ENCODE measurements at places on chromosomes 1 and 21.

DNA sequence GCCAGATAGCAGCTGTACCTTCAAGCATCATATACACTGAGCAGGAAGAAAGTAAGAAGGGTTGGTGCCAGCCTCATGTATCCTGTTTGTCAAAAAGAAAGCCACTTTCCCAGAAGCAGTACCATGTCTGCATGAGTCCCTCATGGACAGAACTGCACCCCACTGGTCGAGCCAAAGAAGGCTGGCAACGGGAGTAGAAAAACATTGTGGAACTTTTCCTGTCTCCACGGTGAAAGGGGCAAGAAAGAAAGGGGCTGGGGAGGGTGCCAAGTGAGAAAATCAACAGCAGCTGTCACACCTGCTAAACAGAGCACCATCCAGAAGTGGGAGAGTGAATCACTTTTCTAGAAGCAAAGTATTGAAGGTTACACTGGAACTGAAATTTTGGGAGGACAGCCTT, 621.7 kb downstream of the LMO4 start:
- no peak for DNase-seq

DNA sequence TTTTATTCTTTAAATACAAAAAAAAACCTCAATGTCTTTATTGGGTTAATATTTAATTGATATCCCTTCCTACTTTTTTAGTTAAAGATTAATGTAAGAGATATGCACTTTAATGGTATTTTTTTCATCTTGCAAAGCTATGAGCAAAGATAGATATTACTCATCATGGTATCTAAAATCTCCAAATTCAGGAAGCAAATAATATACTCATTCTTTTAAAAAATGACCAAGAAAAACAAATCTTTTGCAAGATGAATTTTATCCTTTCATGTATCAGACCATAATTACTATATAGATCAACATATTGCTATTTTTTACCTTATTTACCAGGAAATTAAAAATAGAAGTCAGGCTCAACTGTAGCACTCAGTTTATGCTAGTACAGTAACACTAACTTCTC, 330.4 kb downstream of the KCNT2 start:
- no peak for DNase-seq

DNA sequence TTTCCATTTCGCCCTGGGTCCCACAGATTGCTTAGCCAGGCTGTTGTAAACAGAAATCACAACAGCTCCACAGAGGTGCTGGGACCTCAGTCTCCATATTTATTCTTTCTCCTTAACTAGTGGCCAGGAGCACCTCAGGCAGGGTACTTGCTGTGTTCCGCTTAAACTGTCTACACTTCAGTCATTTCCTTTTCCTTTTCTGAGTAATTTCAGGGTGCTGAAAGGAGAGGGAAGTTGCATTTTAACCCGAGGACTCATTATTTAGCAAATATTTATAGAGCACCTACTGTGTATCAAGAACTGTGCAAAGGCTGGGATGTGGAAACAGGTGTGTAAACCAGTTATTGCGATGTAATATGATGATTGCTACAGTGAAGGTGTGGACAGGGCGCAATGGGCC, 41.9 kb downstream of the ACP6 start:
- DNase-seq = no peak

GRCh38 chr1:24707687-24708086, 37.6 kb upstream of the CLIC4 start:
- no peak for DNase-seq

- DNase-seq = peak; percentile 39
Measured at GRCh38 chr1:210448297-210448892, 119.7 kb downstream of the HHAT start.

GRCh38 chr1:204171751-204172178, 5.6 kb upstream of the REN start:
- DNase-seq = no peak

- no peak for DNase-seq
Measured at GRCh38 chr21:35401476-35401875, 352.4 kb upstream of the RUNX1 start.

DNA sequence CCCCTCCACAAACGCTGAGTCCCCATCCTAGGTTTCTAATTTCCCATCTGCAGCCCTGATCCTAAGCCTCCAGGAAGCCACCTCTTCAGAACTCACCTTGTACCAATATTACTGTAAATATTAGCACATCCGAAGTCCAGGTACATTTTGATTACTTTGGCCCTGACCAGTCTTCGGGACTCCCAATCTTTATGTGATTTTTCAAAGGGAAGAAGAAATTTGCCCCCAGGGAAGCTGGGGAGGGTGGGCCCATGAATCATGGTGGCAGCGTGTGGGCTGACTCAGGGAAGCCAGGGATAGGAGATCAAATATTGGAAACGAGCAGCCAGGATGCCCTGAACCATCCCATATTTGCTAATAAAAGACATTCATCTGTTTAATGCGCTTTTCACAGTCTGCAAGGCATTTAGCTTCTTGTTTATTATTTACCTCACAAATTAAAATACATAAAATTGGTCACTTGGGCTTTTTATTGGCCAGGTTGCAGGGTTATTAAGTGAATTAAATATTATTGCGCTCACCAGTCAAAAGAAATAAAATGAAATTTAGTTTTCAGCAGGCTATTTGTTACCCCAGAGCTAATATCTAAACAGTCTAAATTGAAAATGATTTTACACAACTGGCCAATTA, 46.6 kb downstream of the KIAA0040 start:
- no peak for DNase-seq

DNA sequence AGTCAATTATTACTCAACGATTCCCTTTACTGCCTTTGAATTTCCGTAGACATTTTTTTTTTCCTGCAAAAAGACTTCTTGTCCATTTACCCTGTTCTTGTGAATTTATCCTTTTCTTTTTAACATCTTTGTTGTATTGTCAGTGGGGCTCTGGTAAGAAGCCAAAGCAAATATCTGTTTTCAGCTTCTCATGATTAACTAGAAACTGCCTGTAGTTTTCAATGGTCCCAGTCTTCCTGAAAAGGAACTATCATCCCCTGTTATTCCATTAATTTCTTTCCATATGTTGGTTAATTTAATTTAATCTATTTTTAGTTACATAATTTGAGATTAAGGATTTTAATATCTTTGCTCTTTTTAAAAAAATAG, 28.0 kb downstream of the SH3BGR start:
- no peak for DNase-seq

- DNase-seq = no peak
Measured at GRCh38 chr1:42321731-42322130, 13.3 kb downstream of the FOXJ3 start.

- no peak for DNase-seq
Measured at GRCh38 chr1:191582169-191582568, 576.1 kb upstream of the RGS18 start.

DNA sequence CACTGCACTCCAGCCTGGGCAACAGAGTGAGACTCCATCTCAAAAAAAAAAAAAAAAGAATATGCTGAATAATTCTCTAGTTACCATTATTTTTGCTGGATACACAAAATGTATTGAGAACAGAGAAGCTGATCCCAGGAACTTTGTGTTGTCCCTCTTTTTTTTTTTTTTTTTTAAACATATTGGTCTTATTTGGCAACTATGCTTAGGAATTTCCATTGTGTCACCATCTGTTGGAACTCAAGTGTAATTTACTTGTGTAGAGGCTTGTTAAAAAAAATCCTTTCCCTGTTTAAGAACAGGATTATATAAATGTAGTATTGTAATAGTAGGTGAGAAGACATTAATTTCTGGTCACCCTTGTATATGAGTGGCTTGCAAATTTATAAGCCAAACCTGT, 28.6 kb downstream of the CAMSAP2 start:
- DNase-seq = no peak

- DNase-seq = no peak
Measured at GRCh38 chr21:44413566-44414290, 41.6 kb upstream of the LRRC3 start.

DNA sequence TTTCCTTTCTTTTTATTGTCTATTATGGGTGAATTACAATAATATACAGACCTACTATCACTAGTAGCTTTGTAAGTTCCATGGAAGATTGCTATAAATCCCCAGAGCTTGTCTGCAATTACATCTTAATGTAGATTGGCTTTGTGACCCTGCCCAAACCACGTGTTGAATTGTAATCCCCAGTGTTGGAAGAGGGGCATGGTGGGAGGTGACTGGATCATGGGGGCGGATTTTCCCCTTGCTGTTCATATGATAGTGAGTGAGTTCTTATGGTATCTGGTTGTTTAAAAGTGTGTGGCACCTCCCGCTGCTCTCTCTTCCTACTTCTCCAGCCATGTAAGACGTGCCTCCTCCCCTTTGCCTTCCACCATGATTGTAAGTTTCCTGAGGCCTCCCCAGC, 34.9 kb upstream of the CDC42BPA start:
- no peak for DNase-seq

DNA sequence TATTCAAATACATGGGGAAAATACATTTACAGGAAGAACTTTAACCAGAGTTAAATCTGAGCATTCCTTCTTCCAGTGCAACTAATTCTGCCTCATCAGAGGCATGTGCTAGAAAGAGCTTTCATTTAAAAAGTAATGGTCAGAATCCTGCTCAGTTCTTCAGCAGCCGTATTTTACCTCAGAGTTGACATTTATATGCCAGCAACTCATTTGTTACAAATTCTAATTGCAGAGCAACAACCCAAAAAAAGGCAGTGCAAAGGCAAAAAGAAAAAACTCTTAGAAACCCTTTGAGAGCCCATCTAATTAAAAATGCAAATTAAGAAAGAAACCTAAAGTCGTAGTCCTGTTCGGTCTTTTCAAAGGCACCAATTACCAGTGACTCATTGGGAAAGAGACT, 392.5 kb downstream of the PBX1 start:
- no peak for DNase-seq

GRCh38 chr1:43410571-43410970, 20.9 kb downstream of the SZT2 start:
- DNase-seq = no peak

GRCh38 chr1:53107570-53108322, 34.7 kb downstream of the SLC1A7 start:
- peak; percentile 19 for DNase-seq

- no peak for DNase-seq
Measured at GRCh38 chr1:41401899-41402298, 40.7 kb downstream of the FOXO6 start.

DNA sequence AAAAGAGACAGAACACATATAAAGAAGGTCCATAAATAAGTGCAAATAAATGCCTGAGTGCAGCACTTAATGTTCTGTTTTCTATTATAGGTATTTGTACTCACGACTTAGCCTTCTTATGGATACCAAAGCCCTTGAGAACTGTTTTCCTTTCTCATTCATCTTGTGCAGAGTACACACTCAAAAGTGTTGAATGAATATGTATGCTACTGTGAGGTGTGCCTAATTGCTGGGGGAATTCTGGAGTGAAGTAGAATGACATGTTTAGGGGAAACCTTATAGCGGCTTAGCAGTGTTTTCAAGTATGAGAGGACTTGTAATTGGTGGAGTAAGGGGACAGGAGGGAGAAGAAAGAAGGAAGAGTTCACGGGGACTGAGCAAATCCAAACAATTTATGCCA, 157.6 kb downstream of the CACNA1E start:
- DNase-seq = no peak

GRCh38 chr1:202014915-202015661, 4.7 kb downstream of the ELF3 start:
- no peak for DNase-seq

GRCh38 chr1:19455353-19455752, 30.0 kb downstream of the CAPZB start:
- no peak for DNase-seq

GRCh38 chr1:228768355-228769000, 33.2 kb downstream of the RHOU start:
- DNase-seq = no peak

GRCh38 chr21:35968564-35968963, 91.8 kb downstream of the SETD4 start:
- DNase-seq = no peak

DNA sequence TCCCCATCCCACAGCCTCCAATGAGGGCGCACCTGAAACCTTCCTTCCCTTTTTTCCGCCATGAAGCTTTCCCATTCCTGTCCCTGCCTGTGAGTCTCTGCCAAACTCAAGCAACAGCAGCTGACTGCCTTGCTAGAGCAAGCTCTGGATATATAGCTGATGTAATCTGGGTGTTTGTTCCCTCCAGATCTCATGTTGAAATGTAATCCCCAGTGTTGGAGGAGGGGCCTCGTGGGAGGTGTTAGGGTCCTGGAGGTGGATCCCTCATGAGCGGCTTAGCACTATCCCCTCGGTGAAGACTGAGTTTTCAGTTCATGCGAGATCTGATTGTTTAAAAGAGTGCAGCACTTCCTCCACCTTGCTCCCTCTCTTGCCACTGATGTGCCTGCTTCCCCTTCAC, 204.4 kb upstream of the MAP1LC3C start:
- no peak for DNase-seq

- DNase-seq = no peak
Measured at GRCh38 chr1:242025681-242026080, 26.8 kb upstream of the MAP1LC3C start.

GRCh38 chr1:167392200-167392696, 126.1 kb downstream of the CD247 start:
- DNase-seq = no peak

DNA sequence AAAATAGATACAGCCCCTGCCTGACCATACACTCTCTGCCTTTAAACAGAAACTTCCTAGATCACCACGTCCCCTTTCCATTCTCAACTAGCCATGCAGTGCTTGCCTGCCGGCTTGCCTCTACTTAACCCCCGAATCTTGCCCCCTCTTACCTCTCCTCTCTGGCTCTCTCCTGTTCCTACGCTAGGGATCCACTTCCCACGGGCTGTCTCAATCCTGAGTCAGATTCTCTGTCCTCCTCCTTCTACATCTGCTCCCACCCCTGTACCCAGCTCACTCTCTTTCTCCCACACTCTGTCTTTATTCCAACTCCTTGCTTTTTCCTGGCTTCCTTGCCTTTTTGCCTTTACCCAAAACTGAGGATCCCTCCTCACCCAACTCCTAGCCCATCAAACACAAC, 29.3 kb downstream of the ATF3 start:
- DNase-seq = no peak

- no peak for DNase-seq
Measured at GRCh38 chr1:84774669-84775534, 84.6 kb upstream of the SSX2IP start.

DNA sequence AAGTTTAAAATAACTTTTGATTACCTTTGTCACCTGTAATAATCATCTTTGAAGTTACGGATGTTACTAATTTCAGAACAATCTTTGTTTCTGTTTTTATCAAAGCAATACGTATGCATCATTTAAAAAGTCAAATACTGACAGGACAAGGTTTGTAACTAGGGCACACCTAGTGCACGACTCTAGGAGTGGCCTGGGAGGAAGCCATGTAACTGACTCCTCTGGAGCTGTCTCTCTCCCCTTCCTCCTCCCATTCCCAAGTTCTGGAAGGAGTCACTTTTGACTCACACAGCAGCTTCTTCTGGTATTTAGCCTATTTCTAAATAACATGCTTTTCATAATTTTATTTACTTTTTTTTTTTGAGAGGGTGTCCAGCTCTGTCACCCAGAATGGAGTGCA, 11.8 kb upstream of the RAP1GAP start:
- no peak for DNase-seq

Data from DND-41 (cell line).